ENCODE measurements at places on chromosomes 7 and 10.

GRCh38 chr7:47094462-47094861 is 487.4 kb downstream of the TNS3 start:
- no peak for DNase-seq

DNA sequence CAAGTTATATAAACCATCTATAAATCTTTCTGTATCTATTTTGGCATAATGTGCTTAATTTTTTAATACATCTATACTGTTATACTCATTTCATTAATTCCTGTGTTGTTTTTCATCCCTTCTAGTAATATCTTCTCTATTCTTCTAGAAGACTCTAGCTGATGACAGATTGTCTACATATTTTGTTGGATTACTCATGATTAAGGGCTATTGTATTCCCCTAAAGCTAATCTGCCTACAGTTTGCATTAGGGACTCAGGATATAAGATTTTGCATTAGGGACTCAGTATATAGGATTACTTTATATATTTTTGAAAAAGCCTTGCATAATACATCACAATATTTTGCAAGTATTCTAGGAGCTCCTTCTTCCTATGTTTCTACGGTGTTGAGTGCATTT is 8.3 kb upstream of the SEMA3A start:
- no peak for DNase-seq

- DNase-seq, result no peak
These were observed 12.2 kb downstream of the GSAP start for GRCh38 chr7:77403957-77404356.

DNA sequence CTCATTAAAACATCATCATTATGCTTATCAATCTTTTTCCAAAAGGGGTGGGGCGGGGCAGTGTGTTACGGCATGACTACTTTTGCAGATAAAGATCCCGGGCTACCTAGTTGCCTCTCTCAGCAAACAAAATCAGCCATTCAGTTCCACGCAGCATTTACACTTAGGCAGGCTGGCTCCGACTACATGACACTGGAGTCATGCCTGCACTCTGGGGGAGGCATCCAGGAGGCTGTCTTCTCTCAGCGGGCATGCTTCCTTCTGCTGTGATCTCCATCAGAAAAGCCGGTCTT is 193.9 kb upstream of the TCF7L2 start:
- DNase-seq, result no peak

DNA sequence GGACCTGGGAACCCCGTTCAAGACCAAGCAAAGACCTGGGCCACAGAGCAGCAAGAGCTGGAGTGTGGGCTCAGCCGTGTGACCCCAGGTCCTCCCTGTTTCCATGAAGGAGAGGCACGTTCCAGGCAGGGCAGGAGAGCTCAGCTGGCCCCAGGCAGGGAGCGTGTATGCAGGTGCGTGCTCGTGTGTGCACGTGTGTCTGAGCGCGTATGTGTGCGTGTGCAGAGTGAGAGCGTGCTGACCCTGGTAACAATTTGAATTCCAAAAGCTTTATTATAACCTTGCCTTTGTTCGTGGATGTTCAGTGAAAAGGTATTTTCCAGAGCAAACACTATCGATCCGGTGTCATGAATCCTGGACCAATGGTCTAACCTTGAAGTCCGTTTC is 54.6 kb downstream of the FOXL3 start:
- no peak for DNase-seq

- no peak for DNase-seq
These were observed 9.3 kb downstream of the GIMAP7 start for GRCh38 chr7:150524018-150524417.

DNA sequence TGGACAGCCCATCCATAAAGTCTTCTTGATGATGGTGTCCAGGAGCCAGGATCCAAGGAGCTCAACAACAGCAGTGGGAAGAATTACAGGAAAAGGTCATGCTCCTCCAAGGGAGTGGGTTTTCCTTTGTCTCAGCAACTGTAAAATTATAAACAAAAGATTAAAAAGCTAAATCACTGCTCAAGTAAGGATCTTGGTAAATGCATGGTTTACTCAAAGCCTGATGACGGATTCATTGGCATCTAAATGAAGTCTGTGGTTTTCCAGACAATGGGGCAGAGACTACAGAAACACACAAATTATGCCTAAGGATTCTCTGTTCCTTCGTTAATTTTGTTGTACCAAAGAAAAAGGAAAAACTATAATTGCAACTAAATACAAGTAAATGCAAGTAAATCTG is 36.4 kb upstream of the DLX6 start:
- no peak for DNase-seq

GRCh38 chr7:51949726-51950644 is 633.4 kb upstream of the COBL start:
- no peak for DNase-seq

DNA sequence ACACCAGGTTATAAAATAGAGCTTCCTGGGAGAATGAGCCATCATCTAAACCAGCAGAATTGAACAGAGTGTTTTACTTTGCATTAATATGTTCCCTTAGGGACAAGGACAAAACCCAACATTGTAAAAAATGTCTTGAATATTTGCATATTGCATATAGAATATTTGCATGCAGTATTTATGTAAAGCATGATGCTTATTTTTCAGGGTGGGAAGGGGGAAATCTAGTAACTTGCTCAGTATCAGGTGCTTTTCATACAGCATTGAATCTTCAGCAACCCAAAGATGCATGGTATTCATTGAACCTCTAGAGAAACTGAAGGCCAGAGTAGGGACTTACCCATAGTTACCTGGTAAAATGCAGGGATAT is 409.2 kb upstream of the ZMIZ1 start:
- no peak for DNase-seq

- DNase-seq, result no peak
These were observed 189.2 kb downstream of the ADARB2 start for GRCh38 chr10:1548146-1548545.

DNA sequence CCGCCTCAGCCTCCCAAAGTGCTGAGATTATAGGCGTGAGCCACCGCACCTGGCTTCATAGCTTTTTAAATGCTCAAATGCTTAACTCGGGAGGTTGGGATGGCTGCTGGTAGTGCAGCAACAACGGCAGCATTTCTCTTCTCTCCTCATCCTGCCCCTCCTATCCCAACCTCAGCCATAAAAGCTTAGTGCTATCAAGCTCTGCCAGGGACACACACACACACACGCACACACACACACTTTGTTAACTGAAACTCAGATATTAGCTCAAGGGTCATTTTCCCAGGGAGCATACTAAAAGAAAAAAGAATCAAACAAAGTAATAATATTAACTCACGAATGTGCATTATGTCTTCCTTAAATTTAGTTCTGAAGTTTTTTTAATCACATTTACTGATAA is 63.0 kb upstream of the HPS1 start:
- DNase-seq, result no peak

GRCh38 chr10:59098831-59099452 is 77.5 kb upstream of the PHYHIPL start:
- no peak for DNase-seq

DNA sequence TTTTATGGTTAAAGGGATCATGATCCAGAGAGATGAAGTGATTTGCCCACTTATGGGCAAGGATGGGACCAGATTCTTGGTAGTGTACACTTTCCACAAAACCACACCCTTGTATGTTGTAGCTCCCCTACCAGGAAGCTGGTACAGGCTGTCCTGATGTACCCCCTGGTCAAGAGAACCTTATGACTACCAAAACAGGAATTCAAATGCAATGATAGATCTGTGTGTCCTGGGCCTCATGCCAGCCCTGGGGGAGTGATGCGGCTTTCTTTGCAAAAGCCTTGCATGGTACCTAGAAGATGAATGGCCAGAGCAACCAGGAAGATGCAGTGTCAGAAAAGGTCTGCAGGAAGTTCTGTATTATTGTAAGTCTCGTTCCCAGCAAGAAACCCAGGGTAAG is 94.9 kb upstream of the AGK start:
- DNase-seq, result no peak

GRCh38 chr7:50842041-50842440 is 59.3 kb upstream of the GRB10 start:
- DNase-seq, result no peak

DNA sequence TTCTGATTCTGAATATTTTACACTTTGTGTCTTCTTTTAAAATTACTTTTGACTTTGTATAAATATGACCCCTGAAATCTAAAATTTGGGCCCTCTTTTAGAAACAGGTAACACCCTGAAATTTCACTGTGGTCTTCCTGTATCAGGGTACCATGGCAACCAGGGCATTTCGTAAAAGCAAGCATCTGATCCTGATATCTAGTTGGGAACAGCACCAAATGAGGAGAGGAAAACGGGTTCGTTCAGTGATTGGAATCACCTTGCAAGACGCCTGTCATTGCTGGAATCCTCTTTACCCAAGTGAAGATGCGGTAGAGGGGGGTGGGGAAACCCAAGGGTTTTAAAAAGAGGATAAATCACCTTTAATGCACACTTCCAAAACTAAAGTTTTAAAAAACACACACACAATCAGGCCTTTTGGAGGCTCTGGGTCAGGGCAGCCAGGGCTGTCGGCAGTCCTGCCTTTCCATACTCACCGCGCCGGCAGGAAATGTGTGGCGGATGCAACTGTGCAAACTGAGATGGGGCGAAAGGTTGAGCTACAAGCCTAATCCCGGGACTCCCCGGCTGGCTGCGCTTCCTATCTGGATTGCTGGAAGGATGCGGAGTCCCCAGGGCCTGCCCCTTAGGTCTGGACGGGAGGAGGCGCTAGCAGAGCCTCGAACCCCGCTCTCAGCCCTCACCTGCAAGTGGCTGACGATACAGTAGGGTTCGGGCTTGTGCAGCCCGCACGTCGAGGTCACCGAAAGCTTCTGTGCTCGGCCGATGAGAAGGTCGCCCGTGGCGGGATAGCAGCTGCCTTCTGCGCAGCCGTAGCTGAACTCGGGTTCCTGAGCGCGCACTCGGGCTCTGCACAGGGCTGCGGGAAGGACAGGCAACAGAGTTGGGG is 1.8 kb downstream of the LAMB1 start:
- peak; percentile 49 for DNase-seq

- DNase-seq, result no peak
These were observed 188.5 kb upstream of the MKI67 start for GRCh38 chr10:128314686-128315085.

- no peak for DNase-seq
These were observed 103.6 kb upstream of the PDSS1 start for GRCh38 chr10:26593896-26594295.

DNA sequence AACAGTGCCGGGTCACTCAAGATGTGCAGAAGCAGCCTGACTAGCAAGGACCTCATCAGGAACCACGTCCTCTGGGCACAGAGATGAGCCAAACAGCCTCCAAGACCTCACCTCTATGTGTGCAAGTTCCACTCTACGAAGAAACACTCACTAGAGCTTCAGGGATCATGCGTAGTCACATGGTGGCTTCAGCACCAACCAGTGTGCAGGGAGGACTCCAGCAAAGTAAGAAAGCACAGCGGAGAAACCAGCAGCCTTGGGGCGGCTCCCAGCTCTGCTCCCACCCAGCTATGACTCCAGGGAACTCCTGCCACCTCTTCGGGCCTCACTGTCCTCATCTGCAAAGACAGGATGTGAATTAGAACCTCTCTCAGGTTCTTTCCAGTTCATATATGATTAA is 58.2 kb downstream of the SLIT1 start:
- DNase-seq, result no peak

- DNase-seq, result no peak
These were observed 28.7 kb downstream of the WIPI2 start for GRCh38 chr7:5218564-5219360.

DNA sequence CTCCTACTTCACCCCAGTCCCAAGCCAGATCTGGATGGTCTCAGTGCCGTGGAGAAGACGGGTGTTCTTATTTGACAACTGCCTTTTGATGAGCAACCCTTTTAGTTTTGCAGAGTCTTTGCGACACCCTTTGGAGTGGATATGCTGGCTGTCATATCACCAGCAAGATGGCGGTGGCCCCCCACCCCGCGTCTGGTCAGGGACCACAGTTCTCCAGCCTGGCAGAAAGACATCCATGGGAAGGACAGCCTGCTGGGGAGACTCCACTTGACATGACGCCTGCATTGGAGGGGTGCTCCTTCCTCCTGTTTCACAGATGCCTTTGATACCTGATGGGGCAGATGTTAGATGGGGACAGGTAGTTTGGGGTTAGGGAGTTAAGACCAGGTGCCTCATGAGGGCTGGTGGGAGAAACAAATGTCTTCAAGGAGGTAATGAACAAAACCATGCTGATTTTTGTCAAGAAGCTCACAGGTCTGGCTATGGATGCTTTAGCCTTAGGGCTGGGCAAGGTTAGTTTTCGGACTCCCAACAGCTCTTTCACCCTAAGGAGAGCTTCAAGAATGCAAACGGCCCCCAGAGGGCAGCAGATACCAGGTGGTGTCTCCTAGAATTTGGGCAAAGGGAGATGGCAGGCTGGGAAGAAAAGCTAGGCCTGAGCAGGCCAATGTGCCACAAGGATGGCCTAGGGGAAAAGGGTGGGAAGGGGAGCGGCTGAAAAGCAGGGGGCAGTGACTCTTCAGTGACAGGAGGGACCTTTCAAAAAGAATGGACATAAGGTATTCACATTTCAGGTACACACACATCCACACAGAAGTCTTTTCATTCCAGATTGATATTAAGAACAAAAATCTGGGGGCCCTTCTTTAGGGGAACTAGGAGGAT is 95.2 kb downstream of the CLEC2L start:
- DNase-seq, result peak; percentile 41

All from RKO (cell line).